ENCODE measurements at places on chromosomes 1 and 21.

GRCh38 chr1:32138965-32139364, 31.1 kb downstream of the KPNA6 start:
- no peak for DNase-seq

DNA sequence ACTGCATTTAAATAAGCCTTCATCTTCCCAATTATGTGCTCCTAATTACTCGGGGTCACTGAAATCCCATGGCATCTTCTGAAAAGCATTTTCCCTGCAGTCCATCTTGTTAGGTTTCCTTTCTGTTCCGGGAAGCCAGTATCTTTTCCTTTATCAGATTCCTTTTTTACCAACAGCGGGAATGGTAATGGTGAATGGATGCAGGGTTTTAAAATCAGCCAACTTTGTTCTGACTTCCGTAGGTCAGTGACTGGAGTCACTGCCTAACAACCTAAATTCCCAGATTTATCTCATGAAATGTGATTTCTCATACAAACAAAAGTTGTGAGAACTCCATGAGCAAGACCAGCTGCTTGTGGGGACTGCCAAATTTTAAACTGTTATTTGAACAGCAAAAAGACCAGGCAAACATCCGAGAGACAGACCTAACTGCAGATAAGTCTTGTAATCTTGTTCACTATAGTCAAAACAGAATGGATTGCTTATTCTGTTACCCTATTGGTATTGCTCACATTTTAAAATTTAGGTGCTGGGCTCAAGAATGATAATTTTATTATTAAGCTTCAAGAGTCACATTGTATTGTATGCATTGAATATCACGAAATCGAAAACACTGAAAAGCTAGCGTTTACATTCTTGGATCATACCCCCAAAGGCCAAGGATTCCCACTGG, 1.2 kb upstream of the RWDD3 start:
- DNase-seq, result no peak

DNA sequence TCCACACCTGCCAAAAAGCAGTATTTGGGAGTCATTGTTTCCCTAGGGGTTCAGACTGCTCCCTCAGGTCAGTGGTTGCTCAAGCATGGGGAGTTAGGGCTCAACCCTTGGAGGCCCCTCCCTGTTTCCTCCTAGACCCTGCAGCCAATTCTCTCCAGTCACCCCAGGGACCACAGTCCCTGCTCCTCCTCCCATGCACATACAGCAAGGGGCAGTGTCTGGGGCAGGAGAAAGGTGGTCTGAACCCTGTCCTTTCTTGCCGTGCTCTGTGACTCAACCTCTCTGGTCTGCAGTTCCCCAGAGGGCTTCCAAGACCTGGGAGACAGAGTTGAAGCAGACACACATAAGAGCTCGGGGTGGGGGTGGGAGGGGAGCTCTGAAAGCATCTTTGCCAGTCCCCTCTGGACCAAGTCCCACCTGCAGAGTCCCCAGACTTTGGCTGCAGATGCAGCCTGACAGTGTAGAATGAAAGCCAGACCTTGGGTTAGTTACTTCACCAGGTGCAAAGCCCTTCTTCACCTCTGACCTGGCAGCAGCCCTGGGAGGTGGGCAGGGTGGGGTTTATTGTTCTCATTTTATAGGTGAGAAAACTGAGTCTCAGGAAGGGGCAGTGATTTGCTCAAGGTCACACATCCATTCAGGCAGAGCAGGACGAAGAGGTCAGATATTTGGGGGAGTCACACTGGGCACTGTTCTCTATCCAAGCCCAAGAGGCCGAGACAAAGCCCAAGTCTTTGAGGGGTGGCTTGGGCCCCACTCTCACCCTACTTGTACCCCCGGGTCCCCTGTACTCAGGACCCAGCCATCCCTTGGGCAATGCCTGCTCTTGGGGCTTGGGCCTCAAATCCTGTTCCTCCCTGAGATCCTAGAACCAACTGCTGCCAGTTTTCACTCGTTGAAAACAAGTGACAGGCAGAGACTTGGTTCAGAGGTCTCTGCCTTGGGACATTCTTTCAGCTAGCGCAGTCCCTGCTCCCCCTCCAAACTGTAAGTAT, 748 bp downstream of the PDZK1IP1 start:
- no peak for DNase-seq

DNA sequence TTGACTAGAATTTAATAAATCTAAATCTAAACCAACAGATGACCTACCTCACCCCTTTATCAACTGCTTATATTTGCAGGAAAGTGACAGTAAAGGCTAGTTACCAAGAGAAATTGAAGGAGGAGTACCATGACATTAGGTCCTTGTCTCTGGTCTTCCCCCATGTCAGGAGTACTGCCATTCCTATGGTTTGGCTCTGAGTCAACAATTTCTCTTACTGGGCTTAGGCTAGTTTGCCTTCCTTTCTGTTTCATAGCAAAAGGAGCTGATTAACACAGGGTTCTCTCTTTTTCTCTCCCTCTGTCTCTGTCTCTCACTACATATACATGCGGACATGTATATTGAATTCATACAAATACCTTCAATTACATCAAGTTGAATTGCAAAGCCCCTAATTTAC, 579.9 kb downstream of the DPYD start:
- DNase-seq, result no peak

GRCh38 chr21:29261555-29262540, 36.9 kb upstream of the BACH1 start:
- DNase-seq, result no peak

DNA sequence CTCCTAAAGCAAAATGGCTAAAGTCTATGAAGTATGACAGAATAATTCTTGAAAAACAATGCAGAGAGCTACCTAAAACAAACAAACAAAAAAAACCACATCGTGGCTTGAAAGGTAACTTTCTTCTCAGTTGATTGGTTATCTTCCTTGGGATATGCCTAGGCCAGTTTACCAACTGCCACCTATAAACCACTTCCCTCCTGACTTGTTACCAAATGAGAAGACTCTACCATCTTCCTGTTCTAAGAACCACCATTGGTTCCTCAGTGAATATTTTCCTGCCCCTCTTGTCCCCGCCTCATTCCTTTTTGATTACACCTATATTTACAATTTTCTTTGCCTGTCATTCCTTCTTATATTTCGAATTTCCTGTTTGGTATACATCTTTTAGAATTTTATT, 336.6 kb downstream of the SIPA1L2 start:
- DNase-seq, result no peak

GRCh38 chr1:18882486-18882885, 19.9 kb downstream of the ALDH4A1 start:
- DNase-seq, result no peak

- no peak for DNase-seq
Observed at GRCh38 chr1:203636291-203636690, 9.7 kb downstream of the ATP2B4 start.

- DNase-seq, result peak; percentile 97
Observed at GRCh38 chr1:59292562-59292961, 4.3 kb upstream of the FGGY start.

- DNase-seq, result no peak
Observed at GRCh38 chr21:38916214-38916964, 110.7 kb downstream of the ETS2 start.

DNA sequence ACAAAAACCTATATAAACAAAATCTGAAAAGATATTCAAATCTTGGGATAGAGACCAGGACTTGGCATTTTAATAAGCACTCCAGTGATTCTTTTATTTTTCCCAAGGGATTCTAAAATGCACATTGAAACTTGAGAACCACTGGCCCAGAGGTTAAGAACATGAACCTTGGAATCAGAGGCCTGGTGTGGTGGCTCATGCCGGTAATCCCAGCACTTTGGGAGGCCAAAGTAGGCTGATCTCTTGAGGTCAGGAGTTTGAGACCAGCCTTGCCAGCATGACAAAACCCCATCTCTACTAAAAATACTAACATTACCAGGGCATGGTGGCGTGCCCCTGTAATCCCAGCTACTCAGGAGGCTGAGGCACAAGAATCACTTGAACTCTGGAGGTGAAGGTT, 12.9 kb upstream of the CEP85 start:
- DNase-seq, result no peak

DNA sequence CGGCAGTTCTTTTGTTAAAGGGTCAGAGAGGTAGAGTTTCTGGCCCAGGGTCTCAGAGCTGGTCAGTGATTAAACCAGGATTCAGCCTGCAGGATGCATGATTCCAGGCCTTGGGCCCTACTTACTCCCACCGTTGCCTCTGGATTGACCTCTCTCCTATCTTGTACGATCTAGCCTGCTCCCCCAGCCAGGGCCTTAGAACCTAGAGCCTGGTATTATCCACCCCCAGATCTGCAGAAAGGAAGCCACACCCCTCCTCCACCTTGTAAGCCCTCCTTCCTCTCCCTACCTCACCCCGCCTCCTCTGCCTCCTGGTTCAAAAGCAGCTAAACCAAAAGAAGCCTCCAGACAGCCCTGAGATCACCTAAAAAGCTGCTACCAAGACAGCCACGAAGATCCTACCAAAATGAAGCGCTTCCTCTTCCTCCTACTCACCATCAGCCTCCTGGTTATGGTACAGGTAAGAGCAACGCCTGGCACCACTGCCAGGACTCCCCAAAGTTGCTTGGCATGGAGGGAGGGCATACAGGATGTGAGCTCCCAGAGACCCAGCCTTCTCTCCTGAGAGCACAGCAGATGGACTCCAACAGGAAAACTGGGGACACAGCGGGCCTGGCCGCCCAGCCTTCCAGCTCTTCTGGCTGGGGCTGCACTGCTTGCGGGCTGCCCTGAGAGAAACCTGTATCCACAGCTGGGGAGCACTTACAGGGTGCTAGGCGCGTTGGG, at the start of gene CD52:
Gene CD52 (plus strand): TSS at position 347 of the 726 bp plus-strand sequence. CDS start 60 bp downstream, at position 407.
- DNase-seq, result no peak

- DNase-seq, result no peak
Observed at GRCh38 chr1:175062339-175062738, 5.3 kb upstream of the TNN start.

DNA sequence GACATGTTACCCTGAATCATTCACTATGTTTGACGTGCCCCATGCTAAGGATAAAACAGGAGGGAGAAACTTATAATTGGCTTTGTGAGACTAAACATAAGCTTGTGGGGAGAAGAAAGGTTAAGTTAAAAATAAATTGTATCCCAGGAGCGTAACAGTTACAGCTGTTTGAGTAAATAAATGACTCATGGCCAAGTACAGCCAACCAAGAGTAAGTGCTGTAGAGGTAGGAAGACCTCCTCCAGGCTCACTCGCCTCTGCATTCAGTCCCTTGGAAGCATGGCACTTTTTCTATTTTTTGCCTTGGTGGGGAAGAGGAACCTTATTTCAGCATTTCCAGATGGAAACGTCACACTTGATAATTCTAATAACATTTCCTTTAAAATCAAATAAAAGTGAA, 116.5 kb downstream of the ZP4 start:
- DNase-seq, result no peak

GRCh38 chr1:15362737-15363128, 47.0 kb upstream of the EFHD2 start:
- DNase-seq, result peak; percentile 52

All from suppressor macrophage treated with lipopolysaccharide for 4 hours (primary cell).